ENCODE measurements at places on chromosomes 11 and 22. TPM values are rescaled to one million over a fixed set of nuclear protein-coding genes. Genes with fewer than 3 reads are reported as not detected.

GRCh38 chr11:113497066-113497910 is 22.1 kb upstream of the DRD2 start:
- H3K4me1 ChIP-seq, result no peaks in the 10 kb centered on the region
- H3K36me3 ChIP-seq, result no peaks in the 10 kb centered on the region
- H3K4me3 ChIP-seq, result no peak overlapping the region

CCDC15 gene
- 0.33 TPM for total RNA-seq

DNA sequence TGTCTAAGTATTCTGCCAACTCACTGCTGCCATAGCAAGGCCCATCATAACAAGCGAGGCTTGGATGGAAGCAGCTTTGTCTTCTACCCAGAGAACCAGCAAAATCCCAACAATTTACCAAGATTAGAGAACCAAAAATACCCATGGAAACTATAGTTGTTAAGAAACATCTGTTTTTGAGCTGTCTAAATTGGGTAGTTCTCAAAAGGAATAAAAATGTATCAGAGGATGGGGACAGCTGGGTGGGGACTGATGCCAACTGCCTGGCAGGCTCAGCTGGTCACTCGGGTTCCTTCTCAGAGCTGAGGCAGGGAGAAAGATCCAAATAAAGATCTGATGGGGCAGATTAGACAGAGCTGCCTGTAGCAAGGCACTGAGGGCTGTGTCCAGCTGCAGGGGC is 85.9 kb upstream of the GRK3 start:
- no peak overlapping the region for H3K27ac ChIP-seq
- DNase-seq, result no peak

OR51B5 gene
- total RNA-seq, result not detected

DNA sequence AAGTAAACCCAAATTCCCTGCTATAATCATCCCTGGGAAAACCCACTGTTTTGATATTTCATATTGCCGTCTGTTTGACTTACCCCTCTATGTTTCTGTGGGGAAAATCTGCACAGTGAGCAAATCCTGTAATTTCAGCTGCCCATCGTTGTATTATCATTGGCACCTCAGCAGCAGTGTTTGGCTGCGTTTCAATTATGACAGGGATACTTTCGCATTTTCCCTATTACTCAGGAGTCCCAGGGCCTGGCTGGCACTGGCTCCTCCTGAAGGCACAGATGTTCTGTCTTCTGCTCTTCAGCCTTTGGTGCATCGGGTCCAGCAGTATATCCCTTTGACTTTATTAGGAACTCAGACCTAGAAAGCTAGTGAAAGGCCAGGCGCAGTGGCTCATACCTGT is 12.2 kb upstream of the MMP12 start:
- H3K27ac ChIP-seq, result no peak overlapping the region
- no peaks in the 10 kb centered on the region for H3K4me1 ChIP-seq
- no peaks in the 10 kb centered on the region for H3K27me3 ChIP-seq
- H3K4me3 ChIP-seq, result no peak overlapping the region

DNA sequence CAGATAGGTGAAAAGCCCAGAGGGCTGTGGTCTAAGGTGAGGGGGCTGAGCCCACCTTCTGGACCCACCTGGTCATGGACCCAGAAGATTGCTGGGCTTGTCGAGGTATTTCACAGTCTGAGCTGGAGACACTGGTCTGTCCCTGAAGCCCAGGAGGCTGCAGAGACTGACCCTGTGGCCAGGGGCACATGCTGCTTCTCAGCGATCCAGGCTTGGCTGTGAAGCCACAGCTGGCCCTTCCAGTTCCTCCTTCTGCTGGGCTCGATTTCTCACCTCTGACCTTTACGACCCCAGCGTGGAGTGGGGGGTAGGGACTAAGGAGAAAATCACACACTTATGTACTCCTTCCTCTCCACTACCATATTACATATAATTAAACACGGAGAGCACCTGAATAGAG is 88.5 kb downstream of the NECTIN1 start:
- H3K27ac ChIP-seq, result no peak overlapping the region
- no peak for DNase-seq
- H3K27me3 ChIP-seq, result no peaks in the 10 kb centered on the region

DNA sequence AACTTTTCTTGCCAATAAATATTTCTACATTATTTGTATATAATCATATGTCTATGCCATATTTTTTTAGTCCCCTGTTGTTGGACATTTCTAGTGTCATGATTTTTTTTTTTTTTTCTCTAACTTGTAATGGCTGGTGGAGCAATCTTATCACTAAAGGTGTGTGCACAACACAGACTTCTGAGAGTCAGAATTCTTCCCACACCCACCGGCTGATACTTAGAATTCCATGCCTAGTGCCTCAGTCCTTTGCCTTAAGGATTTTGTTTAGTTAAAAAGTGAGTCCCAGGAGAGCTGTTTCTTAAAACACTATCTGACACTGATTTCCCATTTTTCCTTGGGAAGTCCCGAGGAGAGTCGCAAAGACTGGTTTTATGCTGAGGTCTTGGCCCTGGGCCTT is 87.7 kb upstream of the BARX2 start:
- DNase-seq, result no peak
- no peaks in the 10 kb centered on the region for H3K36me3 ChIP-seq
- no peaks in the 10 kb centered on the region for H3K27me3 ChIP-seq

DNA sequence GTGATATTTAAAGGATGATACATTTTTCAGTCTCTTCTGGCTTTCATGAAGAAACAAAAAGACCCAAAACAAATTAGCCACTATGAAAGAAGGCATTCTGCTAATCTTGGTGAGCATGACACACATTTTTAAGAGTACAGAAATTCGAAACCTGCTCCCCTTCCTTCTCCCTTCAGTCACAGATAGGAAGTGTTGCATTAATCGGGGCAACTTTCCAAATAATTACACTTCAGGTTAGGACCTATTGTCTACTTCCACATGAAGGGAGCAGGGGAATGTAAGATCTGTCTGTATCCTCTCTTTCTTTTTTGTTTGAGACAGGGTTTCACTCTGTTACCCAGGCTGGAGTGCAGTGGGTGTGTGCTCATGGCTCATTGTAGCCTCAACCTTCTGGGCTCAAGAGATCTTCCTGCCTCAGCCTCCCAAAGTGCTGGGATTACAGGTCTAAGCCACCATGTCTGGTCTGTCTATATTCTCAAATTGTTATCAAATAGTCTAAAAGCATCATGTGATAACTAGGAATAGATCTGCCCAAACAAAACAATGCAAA is 45.8 kb downstream of the NCAM1 start:
- no peak overlapping the region for H3K27ac ChIP-seq
- H3K36me3 ChIP-seq, result no peaks in the 10 kb centered on the region
- DNase-seq, result no peak
- no peak overlapping the region for H3K4me3 ChIP-seq
- no peaks in the 10 kb centered on the region for H3K27me3 ChIP-seq

GRCh38 chr11:95241681-95242081 is 10.7 kb upstream of the SESN3 start:
- no peaks in the 10 kb centered on the region for H3K27me3 ChIP-seq
- peaks cover 3% of the 10 kb centered on the region for H3K4me1 ChIP-seq
- DNase-seq, result no peak
- no peak overlapping the region for H3K27ac ChIP-seq
- no peak overlapping the region for H3K4me3 ChIP-seq
- no peaks in the 10 kb centered on the region for H3K36me3 ChIP-seq

GRCh38 chr11:33682446-33682845 is 18.2 kb downstream of the C11orf91 start:
- H3K4me3 ChIP-seq, result no peak overlapping the region
- no peaks in the 10 kb centered on the region for H3K27me3 ChIP-seq
- H3K4me1 ChIP-seq, result no peaks in the 10 kb centered on the region

Measured in thyroid gland (tissue), 4 donors.